WERI-Rb-1 (cell line): ENCODE measurements at places on chromosomes 4 and X.

DNA sequence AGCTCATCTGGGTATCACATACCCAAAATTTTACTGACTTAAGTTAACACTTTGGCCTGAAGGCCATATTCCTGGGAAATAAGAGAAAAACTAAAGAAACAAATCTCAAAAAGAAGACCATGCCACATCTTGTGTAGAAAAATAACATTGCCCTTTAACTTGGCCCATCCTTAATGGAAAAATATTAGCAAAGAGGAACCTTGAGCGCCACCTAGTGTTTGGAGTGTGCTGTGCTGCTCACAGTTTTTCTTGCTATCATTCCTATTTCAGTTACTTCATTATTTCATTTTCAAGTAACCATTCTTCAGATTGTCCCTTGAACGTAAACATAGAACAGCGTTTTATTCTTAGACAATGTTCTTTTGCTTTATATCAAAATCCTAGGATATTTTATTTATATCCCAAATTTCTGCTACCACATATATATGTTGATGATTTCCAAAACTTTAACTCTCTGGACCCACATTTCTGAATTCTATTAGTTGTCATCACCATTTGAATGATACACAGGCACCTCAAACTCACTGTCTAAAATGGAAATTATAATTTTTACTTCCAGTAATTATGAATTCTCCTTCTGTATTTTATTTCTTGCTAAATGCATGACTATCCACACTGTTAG is 999.0 kb upstream of the ADGRL3 start:
- peak; percentile 47 for DNase-seq

DNA sequence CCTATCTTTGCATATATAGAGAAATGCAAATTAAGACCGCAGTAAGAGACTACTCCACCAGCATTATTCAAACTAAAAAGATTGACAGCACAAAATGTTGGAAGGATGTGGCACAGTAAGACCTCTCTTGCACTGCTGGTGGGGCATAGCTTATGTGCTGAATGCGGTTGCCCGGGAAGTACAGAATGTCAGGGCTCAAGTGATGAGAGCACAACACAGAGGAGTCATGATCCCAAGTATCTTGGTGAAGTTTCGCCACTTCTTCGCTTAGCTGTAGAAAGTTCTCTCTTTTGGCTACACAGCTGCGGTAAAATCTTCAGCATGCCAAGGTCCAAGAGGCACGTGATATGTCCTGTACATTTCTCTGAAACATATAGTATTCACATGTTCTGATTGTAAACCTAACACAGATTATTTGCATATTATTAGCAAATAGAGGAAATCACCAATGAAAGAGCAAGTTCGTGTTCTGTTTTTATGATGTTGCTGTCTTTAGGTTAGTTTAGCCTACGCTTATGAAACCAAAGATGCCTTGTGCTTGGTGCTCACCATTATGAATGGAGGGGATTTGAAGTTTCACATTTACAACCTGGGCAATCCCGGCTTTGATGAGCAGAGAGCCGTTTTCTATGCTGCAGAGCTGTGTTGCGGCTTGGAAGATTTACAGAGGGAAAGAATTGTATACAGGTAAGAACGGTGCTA is 55.0 kb downstream of the HTT-AS start:
- DNase-seq = no peak

DNA sequence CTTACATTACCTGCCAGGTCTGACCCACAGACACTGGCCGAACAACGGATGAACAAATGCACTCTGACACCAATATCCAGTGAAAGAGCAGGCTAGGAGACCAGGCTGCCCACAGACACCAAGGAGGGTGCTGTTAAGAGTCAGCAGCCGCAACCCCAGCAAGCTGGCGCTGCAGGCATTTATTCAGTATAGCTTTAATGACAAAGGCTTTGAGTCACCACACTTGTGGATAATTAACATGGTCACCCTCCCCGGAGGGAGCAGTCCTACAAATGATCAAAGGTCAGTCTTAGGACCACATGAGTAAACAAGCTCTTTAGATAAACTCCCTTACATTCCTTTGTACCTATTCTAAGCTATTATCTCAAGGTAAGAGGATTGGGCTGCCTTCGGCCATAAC is 368.5 kb upstream of the GRID2 start:
- DNase-seq = no peak

DNA sequence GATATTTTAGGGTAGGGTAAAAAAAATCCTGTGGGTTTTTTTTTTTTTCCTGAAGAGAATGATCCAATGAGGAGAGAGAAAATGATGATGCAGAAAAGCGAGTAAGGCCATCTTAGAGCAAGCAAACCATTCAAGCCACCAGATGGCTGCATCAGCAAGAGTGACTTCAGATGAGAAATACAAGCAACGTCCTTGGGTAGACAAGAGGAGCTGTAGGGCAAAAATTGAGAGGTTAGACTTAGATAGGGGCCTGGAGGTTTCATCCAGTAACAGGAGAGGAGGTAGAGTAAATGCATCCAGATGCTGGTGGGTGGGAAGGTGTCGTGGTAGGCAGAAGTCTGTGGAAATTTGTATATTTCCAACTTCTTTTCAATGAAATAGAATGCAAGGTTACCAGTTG is 14.6 kb downstream of the FTHL17 start:
- DNase-seq = no peak

DNA sequence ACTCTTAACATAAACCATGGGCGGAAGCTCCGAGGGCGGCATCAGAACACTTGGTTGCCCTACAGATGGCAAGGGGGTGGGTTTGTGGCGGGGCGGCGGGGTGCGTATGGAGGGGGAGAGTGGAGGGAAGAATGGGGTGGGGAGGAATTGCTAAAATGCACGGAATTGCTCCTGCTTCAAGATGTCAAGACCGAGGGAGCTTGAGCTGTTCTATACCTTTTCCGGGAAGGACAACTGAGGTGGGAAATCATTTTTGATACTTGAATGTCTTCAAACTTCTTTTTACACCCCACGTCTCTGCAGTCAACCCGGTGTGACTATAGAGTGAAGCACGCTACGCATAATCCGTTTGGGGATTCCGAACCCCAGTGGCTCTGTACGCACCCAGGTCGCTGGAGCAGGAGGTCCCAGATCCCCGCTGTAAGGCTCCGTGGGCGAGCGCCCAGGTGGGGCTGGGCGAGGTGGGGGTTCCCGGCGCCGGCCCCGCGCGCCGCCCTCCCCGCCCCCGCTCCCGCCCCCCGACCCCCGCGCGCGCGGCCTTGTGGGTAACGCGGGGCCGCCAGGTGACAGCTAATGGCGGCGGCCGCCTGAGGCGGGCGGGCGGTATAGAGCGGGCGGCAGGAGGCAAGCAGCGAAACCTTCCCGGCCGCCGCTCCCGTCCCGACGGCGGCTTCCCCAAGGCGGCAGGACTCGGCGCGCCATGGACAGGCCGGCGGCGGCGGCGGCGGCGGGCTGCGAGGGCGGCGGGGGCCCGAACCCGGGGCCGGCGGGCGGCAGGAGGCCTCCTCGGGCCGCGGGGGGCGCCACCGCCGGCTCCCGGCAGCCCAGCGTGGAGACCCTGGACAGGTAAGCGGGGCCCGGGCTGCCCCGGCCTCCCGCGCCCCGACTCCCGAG is at the start of gene MTMR1:
TSS of gene MTMR1 (plus strand) at position 566 of the 894 bp plus-strand sequence. CDS start at position 701, 135 bp downstream.
- DNase-seq = peak; percentile 63

DNA sequence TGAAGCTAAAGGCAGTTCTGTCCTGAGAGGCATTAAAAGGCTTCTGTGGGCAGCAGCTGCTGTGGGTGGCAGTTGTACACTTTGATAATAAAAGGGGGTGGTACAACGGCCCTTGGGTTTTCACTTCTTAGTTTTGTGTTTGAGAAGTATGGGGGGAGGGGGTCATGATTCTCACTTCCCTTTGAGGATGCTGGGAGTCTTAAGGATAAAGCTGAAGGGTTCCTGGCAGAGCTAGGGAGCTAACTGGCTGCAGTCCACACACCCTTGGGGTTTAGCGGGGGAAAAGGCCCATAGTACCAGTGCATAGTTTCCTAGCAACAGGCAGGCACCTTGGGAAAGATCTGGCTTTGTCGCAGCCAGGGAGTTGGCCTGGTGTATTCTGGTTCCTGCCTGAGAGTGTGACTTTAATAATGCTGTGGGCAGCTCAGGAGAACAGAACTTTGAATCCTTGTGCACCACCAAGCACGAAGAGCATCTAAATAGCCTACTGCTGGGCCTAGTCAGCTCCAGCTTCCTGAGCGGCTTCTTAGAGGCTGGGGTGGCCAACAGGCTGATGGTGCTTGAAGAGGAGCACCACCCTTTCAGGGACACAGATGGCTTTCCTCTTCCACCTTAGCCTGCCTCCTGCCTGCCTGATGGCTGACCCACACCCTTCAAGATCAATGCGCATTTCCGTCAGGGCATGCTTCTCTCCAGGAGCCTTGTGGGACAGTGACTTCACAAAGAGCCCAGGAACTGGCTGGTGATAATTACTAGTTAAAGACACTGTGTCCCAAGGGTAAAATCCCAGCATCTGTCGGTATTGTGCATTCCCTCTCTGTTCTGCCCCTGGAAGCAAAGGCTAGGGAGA is 12.5 kb downstream of the ZBTB33 start:
- DNase-seq = no peak

DNA sequence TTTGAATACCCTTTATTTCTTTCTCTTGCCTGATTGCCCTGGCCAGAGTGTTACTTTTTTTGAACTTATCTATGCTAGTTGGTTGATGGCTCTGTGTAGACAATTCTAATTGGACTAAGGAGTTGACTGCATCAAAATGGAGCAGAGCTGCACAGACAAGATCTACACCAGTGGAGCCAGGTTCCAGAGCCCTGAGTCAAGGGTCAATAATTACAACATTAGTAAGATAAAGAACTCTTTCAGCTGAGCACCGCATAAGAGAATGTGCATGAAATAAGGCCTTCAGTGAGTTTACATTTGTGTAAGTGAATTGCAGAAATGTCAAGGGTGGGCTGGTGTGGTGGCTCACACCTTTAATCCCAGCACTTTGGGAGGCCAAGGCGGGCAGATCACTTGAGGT is 599.7 kb upstream of the TENM3 start:
- DNase-seq = no peak

DNA sequence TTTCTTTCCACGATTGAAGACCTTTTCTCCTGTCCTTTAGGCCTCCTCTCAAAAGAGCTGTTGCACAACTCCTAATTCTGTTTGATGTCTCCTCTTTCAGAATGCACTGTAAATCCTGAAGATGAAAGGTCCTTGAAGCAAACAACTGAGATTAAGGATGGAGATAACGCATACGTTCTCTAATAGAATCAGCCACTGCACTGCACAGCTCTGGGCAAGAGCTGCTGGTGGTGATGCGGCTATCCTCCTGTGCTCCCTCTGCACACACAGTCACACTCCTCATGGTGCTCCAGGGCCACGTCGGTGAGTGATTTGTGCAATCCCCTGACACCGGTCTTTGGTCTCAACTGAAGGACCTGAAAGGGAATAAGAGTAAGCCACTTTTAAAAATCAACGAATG is 208.7 kb downstream of the PDGFC start:
- DNase-seq = peak; percentile 10

GRCh38 chr4:80751200-80751599 is 279.3 kb upstream of the BMP3 start:
- no peak for DNase-seq

DNA sequence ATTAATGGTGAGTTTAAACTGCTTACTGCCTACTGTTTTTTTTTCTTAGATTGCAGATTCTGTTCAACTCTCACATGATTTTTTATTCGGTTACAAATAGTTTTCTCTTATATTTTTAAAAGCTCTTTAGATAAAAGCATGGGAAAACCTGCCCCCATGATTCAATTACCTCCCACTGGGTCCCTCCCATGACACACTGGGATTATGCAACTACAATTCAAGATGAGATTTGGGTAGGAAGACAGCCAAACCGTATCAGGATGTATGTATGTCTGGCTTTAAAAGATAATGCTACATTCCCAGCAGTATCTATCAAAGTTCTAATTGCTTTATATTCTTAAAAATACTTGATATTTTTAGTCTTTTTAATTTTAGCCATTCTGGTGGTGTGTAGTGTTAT is 131.5 kb downstream of the JADE1 start:
- DNase-seq = no peak

GRCh38 chr4:169103966-169104412 is 93.9 kb upstream of the CBR4 start:
- no peak for DNase-seq

- peak; percentile 41 for DNase-seq
These were observed 75.0 kb downstream of the PTTG2 start for GRCh38 chr4:38034986-38035882.

- no peak for DNase-seq
These were observed 23.7 kb downstream of the SLC10A6 start for GRCh38 chr4:86825511-86825910.

DNA sequence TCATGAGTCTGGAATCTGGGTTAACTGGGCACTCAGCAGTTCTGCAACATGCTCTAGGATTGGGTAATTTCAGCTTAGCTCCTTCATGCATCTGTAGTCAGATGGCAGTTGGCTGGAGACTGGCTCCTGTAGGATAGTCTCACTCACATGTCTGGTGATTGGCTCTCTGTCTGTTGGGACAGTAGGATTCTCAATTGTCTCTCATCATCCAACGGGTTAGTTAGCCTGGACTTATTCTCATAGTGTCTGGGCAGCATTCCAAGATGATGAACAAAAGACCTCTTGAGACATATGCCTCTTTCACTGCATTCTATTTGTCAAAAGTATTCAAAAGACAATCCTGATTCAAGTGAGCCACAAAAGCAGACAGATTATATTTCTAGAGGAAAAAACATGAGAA is 795.6 kb upstream of the GALNTL6 start:
- no peak for DNase-seq

GRCh38 chrX:69038188-69038587 is 127.1 kb downstream of the PJA1 start:
- no peak for DNase-seq

DNA sequence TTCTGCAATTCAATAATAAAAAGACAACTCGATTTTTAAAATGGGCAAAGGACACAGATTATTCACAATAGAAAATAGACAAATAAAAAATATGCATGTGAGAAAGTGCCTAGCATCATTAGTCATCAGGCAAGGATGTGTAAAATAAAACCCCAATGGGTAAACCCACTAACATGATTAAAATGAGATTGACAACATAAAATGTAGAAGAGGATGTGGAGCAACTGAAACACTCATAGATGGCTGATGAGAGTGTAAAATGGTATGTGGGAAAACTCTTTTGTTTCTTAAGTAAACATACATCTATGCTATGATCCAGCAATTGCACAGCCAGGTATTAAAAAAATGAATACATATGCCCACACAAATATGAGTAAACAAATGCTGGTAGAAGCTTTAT is 177.6 kb downstream of the IQCM start:
- DNase-seq = no peak

GRCh38 chrX:11375614-11376119 is 82.5 kb downstream of the AMELX start:
- DNase-seq = no peak

DNA sequence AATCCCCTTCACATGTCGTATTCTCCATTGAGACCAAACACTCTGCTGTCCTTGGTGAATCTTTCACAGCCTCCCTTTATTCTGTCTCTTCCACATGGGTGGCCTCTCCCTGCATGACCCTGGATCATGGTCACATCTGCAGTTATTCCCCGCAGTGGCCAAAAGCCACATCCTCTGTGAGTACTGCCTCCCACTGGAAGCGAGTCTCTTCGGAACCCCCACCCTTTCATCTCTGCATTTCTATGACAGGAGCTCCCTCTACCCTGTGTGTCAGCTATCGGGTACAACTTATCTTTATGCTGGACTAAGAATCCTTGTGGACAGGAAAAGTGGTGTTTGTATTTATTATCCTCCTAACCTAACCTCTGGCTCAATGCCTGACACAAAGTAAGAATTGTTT is 48.6 kb upstream of the SHISA3 start:
- no peak for DNase-seq
